Inflammatory macrophage treated with lipopolysaccharide for 1 hour (primary cell): ENCODE measurements at places on chromosomes 16 and 17.

- DNase-seq = no peak
These were observed 99.9 kb downstream of the HAPSTR1 start for GRCh38 chr16:9191274-9191850.

DNA sequence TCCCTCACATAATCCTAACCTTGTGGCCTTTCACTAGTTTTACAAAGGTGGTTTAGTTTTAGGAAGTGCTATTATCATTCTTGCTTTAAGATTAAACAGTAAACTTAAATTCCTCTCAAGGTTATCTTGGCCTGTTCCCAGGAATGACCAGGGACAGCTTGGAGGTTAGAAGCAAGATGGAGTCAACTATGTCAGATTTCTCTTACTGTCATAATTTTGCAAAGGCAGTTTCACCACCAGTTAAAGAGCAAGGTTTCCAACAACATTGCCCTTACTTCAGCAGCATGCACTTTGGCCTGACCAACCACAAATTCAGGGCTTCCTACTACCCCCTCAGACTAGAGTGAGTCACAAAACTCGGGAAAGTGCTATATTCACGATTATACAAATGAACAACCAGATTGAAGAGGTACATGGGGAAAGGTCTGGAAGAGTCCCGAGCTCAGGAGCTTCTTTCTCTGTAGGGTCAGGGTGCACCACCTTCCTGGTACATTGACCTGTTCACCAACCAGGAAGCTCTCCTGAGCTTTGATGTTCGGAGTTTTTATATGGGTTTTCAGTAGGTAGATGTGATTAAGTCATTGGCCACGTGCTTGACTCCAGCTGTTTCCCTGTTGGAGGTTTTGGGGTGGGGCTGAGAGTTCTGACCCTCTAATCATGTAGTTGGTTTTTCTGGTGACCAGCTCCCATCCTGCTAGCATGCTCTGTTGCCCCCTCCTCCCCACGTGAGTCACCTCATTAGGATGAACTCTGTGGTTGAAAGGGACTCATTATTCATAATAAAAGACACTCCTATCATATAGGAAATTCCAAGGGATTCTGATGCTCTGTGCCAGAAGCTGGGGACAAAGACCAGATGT lies 19.4 kb downstream of the RHOT1 start:
- DNase-seq = no peak

- no peak for DNase-seq
These were observed 24.6 kb upstream of the FOXF1 start for GRCh38 chr16:86485746-86486145.

DNA sequence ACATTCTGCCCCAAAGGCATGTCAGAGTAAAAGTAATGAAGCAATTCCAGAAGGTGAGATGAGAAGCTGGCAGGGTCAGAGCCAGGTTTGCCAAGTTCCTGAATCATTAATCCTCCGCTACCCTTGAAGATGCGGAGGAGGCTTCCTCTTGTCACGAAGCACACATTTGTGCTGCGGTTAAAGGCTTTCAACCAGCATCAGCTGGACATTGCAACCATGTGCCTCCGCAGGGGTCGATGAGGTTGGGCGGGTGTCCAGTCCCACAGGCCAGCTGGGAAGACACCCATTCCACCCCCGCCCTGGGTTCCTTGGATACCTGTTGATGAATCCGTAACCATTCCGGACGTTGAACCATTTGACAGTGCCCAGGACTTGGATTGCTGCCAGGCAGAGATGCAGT lies 1.3 kb downstream of the YBX2 start:
- DNase-seq = no peak
